ENCODE measurements at places on chromosomes 3 and 15.

GRCh38 chr3:132029182-132029902 lies 5.5 kb downstream of the CPNE4 start:
- no peaks in the 10 kb centered on the region for H3K36me3 ChIP-seq
- H3K4me3 ChIP-seq = no peak overlapping the region
- H3K27me3 ChIP-seq = peaks cover 43% of the 10 kb centered on the region
- DNase-seq = peak; percentile 88
- no peak overlapping the region for H3K27ac ChIP-seq

DNA sequence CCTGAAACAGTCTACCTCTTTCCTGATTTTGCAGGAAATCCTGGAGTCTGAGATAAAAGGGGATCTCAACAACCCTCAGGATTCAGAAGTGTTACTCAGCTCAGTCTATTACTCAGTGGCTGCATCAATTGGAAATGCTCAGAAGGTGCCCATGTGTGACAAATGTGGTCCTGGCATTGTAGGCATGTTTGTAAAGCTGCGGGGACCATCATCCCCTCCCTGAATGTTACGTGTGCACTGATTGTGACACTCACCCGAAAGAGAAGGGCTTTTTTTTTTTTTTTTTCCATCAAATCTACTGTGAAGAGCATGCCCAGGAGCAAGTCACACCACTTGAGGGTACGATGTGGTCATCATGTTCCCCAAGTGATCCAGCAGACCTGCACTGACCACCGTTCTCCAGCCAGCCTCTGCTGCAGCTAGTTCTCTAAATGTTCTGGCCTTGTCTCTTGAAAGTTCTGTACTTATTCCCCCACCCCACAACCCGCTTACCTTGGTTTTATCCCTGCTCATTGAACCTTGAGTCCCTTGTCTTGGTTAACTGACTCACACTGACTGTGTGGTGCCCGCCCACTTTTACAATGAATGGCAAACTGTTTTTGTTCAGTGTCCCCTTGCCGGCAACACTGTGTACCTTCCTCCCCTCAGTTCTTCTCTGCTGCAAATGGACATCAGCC lies 19.8 kb downstream of the ST3GAL6 start:
- no peaks in the 10 kb centered on the region for H3K36me3 ChIP-seq
- no peak overlapping the region for H3K27ac ChIP-seq
- DNase-seq = no peak
- no peak overlapping the region for H3K4me3 ChIP-seq

- no peaks in the 10 kb centered on the region for H3K36me3 ChIP-seq
- peaks cover 19% of the 10 kb centered on the region for H3K4me1 ChIP-seq
- no peak overlapping the region for H3K4me3 ChIP-seq
- H3K27me3 ChIP-seq = no peaks in the 10 kb centered on the region
- H3K27ac ChIP-seq = no peak overlapping the region
Measured at GRCh38 chr3:65828706-65829105, 210.0 kb downstream of the MAGI1 start.

- peaks cover 19% of the 10 kb centered on the region for H3K4me1 ChIP-seq
- H3K36me3 ChIP-seq = peaks cover 14% of the 10 kb centered on the region
- peak overlapping the region; percentile 63 for H3K27ac ChIP-seq
- no peaks in the 10 kb centered on the region for H3K27me3 ChIP-seq
Measured at GRCh38 chr15:67199881-67200763, 54.3 kb downstream of the AAGAB start.

GRCh38 chr3:72848703-72849081 lies 447 bp upstream of the SHQ1 start:
- peak overlapping the region; percentile 90 for H3K4me3 ChIP-seq
- peak overlapping the region; percentile 81 for H3K27ac ChIP-seq
- no peaks in the 10 kb centered on the region for H3K36me3 ChIP-seq
- peaks cover 54% of the 10 kb centered on the region for H3K4me1 ChIP-seq

GRCh38 chr3:123286308-123287023 lies 84.7 kb downstream of the SEC22A start:
- H3K27ac ChIP-seq = no peak overlapping the region
- no peaks in the 10 kb centered on the region for H3K36me3 ChIP-seq
- no peaks in the 10 kb centered on the region for H3K27me3 ChIP-seq
- peaks cover 4% of the 10 kb centered on the region for H3K4me1 ChIP-seq

- no peaks in the 10 kb centered on the region for H3K36me3 ChIP-seq
- peak overlapping the region; percentile 81 for H3K4me3 ChIP-seq
- H3K4me1 ChIP-seq = peaks cover 89% of the 10 kb centered on the region
- DNase-seq = peak; percentile 83
- peak overlapping the region; percentile 72 for H3K27ac ChIP-seq
- H3K27me3 ChIP-seq = no peaks in the 10 kb centered on the region
Measured at GRCh38 chr15:40105517-40106202, 3.0 kb downstream of the BMF start.

- H3K36me3 ChIP-seq = no peaks in the 10 kb centered on the region
- no peaks in the 10 kb centered on the region for H3K27me3 ChIP-seq
- H3K27ac ChIP-seq = no peak overlapping the region
Measured at GRCh38 chr3:65328148-65328547, 640.3 kb upstream of the ADAMTS9 start.

GRCh38 chr3:114880078-114880477 lies 267.0 kb downstream of the ZBTB20 start:
- H3K36me3 ChIP-seq = no peaks in the 10 kb centered on the region
- no peaks in the 10 kb centered on the region for H3K27me3 ChIP-seq
- DNase-seq = no peak
- H3K4me1 ChIP-seq = peaks cover 19% of the 10 kb centered on the region
- H3K27ac ChIP-seq = no peak overlapping the region

DNA sequence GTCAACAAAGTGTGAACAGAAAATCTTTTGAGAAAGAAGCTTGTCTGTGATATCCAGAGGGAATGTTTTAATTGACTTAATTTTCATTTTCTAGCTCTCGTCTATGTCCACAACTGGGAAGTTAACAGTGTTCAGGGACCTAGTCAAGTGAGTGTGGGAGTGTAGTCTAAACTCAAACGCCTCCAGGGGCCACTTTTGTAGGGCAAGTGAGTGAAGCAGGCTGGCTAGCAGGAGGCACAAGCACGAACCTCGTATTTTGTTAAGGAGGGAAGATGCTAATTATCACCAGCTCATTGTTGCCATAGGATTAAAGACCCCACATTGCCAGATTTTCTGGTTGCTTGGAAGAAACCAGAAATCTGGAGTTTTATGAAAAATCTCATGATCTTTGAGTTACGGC lies 135.8 kb downstream of the CPNE4 start:
- H3K4me1 ChIP-seq = no peaks in the 10 kb centered on the region
- no peak overlapping the region for H3K27ac ChIP-seq
- no peaks in the 10 kb centered on the region for H3K36me3 ChIP-seq
- no peak for DNase-seq

- peak overlapping the region; percentile 62 for H3K27ac ChIP-seq
- H3K4me1 ChIP-seq = peaks cover 84% of the 10 kb centered on the region
- peak; percentile 84 for DNase-seq
- no peak overlapping the region for H3K4me3 ChIP-seq
Measured at GRCh38 chr3:16374047-16374934, 109.3 kb downstream of the OXNAD1 start.

DNA sequence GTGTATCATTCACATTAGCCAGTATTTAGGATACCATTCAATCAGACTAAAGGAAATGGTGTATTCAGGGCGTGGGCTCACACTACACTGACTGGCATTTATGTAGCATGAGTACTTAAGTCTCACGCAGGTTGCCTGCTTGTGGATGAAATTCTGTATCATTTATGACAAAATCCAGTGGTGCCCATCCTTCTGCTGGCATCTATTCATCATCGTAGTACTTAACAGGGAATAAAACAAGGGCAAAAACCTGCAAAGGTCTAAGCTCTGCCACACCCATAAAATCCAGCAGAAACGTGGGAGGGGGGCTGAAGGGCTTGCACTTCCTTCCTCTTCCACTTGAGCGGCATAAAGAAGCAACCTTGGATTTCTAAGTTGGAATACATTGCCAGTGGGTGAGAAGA lies 2.7 kb downstream of the GAP43 start:
- no peak overlapping the region for H3K27ac ChIP-seq
- H3K4me1 ChIP-seq = peaks cover 7% of the 10 kb centered on the region
- H3K36me3 ChIP-seq = no peaks in the 10 kb centered on the region
- H3K27me3 ChIP-seq = peaks cover 11% of the 10 kb centered on the region
- DNase-seq = no peak

GRCh38 chr3:171327441-171328174 lies 132.6 kb downstream of the TNIK start:
- H3K27ac ChIP-seq = no peak overlapping the region
- H3K36me3 ChIP-seq = no peaks in the 10 kb centered on the region
- no peak overlapping the region for H3K4me3 ChIP-seq

- DNase-seq = no peak
- no peak overlapping the region for H3K4me3 ChIP-seq
- H3K27ac ChIP-seq = no peak overlapping the region
- no peaks in the 10 kb centered on the region for H3K4me1 ChIP-seq
- H3K27me3 ChIP-seq = no peaks in the 10 kb centered on the region
- no peaks in the 10 kb centered on the region for H3K36me3 ChIP-seq
Measured at GRCh38 chr15:54119051-54119450, 140.8 kb downstream of the UNC13C start.

DNA sequence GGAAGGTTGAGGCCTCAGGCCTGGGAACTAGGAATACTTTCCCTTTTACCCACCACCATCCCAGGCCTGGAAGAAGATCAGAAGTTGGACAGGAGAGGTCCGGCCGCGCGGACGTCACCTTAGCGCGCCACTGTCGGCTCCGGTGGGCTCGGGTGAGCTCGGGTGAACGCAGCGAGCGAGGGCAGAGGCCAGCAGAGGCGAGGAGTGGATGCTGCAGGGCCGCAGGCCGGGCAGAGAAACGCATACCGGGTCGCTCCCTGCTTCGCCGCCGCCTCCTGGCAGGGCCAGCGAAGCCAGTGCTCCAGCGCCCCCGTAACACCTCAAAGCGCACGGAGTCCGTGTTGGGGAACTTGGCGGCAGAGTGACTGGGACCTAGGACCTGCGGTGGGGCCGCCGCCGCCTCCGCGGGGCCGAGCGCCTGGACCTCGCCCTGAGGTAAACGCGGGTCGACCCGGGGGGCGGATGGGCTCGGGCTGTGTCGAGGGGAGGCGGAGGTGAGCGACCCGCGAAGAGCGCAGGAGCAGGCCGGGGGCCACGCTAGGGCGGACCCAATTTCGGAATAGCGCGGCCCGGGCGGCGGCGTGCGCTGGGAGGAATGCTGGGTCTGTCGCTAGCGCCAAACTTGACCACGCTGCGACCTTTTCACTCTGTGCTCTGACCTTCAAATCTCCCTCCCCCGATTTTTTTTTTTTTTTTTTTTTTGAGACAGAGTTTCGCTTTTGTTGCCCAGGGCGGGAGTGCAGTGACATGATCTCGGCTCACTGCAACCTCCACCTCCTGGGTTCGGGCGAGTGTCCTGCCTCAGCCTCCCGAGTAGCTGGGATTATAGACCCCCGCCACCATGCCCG lies 1.6 kb downstream of the CYP11A1 start:
- H3K4me3 ChIP-seq = peak overlapping the region; percentile 45
- DNase-seq = no peak
- H3K27ac ChIP-seq = peak overlapping the region; percentile 85
- H3K36me3 ChIP-seq = no peaks in the 10 kb centered on the region
- H3K27me3 ChIP-seq = peaks cover 4% of the 10 kb centered on the region
- H3K4me1 ChIP-seq = peaks cover 29% of the 10 kb centered on the region

DNA sequence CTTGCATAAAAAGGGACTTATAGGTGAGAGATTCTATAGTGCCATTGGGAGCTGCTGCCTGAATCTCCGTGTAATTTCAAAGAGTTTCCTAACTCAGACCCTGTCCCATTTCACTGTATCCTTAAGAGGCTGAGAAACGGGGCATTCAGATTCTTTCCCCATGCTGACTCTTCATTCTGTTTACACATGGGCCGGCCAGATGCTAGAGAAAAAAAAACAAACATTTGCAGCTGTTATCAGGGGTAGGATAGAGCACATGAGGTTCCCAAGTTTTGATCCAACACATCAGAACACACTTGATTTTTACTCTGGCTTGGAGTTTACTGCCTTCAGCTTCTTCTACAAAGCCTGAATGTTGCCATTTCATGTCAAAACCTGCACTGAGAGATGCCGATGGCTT lies 215.9 kb upstream of the TPRG1 start:
- H3K4me3 ChIP-seq = no peak overlapping the region
- no peak overlapping the region for H3K27ac ChIP-seq
- H3K36me3 ChIP-seq = no peaks in the 10 kb centered on the region
- peaks cover 2% of the 10 kb centered on the region for H3K4me1 ChIP-seq
- DNase-seq = no peak

DNA sequence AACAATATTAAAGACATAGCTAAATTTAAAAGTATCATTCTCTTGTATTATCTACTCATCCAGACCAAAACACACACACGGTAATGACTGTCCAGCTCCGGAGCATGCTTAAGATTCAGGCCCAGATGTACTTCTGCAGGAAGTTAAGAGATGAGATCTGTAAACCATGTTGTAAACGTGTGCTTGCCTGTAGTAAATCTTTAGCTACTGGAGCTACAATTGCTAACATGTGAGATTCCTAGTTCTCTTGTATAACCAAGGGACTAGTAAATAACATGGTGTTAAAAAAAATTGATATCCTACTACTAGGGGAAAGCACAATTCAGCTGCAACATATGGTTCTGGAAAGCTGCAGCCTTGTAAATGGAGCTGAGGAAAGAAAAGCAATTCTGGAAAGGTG lies 651.7 kb upstream of the CCDC54 start:
- peaks cover 3% of the 10 kb centered on the region for H3K27me3 ChIP-seq
- H3K36me3 ChIP-seq = no peaks in the 10 kb centered on the region
- H3K4me3 ChIP-seq = no peak overlapping the region
- no peak overlapping the region for H3K27ac ChIP-seq
- no peak for DNase-seq
- H3K4me1 ChIP-seq = no peaks in the 10 kb centered on the region

DNA sequence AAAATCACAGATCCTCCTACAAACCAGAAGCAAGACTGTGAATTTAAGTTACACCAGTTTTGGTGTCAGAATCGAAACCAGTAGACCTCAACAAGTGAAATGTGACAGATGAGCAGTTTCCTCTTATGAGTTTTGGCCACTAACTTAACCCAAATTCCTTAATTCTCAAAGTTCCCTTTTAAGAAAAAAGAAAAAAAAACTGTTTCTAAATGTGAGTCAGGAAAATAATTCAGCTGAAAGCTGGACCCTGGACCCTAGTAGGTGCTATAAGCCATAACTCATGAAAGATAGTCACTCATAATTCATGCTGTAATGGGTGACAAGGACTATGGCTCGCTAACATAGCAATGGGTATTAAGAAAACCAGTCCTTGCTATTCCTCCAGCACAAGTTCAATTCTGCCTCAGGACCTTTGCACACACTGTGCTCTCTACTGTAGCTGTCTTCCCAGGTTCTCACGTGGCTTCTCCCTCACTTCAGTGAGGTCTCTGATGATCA lies 9.0 kb upstream of the THRB start:
- no peak overlapping the region for H3K27ac ChIP-seq
- no peaks in the 10 kb centered on the region for H3K27me3 ChIP-seq
- H3K4me1 ChIP-seq = peaks cover 34% of the 10 kb centered on the region
- no peaks in the 10 kb centered on the region for H3K36me3 ChIP-seq
- no peak for DNase-seq

Data from spleen (tissue), 13 donors.